ENCODE measurements at places on chromosomes 2 and 18.

DNA sequence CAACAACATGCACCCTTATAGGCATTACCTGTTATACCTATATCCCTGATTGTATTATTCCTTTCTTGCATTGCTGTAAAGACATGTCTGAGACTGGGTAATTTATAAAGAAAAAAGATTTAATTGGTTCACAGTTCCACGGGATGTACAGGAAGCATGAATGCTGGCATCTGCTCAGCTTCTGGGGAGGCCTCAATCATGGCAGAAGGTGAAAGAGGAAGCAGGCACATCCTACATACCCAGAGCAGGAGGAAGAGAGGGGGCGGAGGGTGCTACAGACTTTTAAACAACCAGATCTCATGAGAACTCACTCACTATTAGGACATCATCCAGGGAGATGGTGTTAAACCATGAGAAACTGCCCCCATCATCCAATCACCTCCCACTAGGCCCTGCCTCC lies 191.7 kb upstream of the SPHKAP start:
- DNase-seq = no peak

DNA sequence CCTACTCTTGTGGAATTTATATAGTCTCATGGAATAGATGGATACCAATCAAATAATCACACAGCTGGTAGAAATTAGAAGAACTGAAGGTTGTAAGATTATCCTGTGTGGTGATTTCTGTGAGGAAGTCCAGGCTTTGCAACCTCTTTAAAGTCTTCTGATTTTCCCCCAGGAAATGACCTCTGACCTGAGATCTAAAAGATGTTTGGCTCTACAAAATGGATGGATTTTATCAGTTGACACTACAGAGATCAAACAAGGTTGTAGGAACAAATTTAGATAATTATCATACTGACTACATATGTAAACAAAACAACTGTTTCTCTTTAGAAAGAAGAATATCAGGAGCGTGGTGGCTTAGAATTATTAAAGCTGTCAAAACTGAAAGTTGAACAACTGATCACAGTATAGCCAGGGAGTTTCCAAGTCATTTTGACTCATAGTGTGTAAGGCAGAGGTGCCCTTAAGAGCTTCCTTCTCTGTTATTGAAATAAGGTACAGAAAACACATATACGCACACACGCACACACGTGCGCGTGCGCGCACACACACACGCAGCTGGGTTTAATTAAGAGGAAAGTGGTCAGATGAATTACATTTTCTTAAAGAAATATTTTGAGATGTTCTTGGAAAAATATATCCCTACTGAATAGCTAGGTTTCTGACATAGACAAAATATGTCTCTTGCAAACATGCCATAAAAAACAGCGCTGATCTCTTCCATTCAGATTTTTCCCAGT lies 35.5 kb upstream of the PELI1 start:
- no peak for DNase-seq

- DNase-seq = no peak
Observed at GRCh38 chr2:112904883-112905282, 6.1 kb upstream of the IL37 start.

DNA sequence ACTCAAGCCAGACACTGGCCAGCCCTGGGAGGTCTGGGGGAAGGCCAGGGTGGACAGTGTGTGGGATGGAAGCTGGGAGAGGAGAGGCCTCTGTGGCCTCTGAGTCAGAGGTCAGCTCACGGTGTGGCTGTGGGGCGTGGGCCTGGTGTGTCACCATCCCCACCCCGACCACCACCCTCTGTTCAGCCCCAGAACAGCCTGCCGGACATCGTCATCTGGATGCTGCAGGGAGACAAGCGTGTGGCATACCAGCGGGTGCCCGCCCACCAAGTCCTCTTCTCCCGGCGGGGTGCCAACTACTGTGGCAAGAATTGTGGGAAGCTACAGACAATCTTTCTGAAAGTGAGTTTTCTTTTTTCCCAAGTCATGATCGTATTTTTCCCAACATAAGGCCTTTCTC lies 110.5 kb downstream of the DYSF start:
- DNase-seq = no peak

DNA sequence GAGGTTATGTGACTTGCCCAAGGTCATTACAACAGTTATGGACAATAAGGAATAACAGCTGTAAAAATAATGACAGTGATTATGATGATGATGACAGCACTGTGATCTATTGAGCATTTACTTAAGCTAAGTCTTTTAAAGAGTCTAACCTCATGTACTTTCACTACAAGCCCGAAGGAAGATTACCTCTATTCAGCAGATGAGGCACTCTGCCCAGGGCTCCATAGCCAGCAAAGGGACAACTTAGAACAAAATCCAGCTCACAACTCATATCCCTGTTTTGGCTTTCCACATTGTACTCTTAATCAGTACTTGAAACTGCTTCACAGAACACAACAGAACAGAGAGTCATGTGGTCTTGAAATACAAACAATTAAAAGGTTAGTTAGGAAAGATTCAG lies 290.2 kb downstream of the ZNF385B start:
- DNase-seq = no peak

DNA sequence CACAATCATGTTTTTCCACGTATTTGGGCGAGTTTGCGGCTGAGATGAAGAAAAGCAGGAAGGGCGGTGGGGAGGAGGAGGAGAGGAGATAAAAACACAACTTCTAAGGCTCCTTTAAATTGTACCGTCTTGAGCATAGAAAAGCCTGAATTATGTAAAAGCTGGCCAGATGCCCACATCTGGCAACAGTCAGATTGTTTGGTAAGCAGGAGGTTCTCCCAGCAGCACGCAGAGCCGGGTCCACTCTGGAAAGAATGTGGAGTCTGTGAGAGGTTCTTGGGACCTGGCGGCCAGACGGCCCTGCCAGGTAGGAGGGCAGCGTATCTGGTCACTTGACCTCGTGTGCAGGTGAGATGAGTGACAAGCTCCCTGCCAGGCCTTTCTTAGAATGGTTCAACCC lies 215.3 kb upstream of the APCDD1 start:
- no peak for DNase-seq

- no peak for DNase-seq
Observed at GRCh38 chr2:121475811-121476571, 54.7 kb upstream of the RNU4ATAC start.

GRCh38 chr2:47323009-47323821 lies 79.7 kb upstream of the MSH2 start:
- peak; percentile 14 for DNase-seq

DNA sequence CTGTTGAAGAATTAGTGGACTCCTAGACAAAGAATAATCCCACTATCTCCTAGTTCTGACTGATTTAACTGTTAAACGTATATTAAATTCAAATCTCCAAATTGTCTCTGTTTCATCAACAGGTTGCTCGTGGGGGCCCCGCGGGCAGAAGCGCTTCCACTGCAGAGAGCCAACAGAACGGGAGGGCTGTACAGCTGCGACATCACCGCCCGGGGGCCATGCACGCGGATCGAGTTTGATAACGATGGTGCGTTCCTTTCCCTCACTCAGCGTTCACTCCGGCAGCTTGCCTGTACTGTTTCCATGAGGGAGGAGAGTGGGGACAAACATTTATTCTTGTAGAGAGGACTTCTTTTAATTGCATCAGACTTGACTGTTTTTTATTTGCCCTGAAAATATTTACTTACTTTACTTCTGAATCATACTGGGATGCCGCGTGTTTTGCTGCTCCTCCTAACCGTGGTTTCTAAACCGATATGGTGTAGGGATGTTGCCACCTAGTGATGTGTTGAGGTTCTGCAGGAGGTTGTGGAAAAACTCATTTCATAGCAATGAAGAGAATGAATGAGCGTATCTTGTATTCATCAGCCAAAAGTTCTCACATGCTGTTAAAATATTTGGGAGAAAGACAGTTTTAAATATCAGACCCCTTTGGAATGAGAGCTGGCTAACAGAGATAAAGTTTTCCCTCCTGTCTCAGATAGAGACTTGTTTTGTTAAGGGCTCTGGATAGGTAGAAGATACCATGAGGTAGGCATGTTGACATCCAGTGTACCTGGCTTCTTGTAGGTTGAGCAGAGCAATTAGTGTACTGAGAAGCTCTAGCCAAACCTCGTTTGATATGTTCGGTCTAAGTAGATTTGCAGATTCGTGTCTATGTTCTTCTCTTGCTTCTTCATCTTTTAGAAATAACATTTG lies 38.3 kb downstream of the ITGA6 start:
- peak; percentile 45 for DNase-seq

- no peak for DNase-seq
Observed at GRCh38 chr18:36309436-36310391, 12.2 kb downstream of the FHOD3 start.

GRCh38 chr2:29487967-29488555 lies 372.8 kb downstream of the CLIP4 start:
- no peak for DNase-seq

- no peak for DNase-seq
Observed at GRCh38 chr2:62801814-62802523, 96.5 kb downstream of the EHBP1 start.

- no peak for DNase-seq
Observed at GRCh38 chr2:73516033-73516432, 126.2 kb downstream of the NAT8 start.

DNA sequence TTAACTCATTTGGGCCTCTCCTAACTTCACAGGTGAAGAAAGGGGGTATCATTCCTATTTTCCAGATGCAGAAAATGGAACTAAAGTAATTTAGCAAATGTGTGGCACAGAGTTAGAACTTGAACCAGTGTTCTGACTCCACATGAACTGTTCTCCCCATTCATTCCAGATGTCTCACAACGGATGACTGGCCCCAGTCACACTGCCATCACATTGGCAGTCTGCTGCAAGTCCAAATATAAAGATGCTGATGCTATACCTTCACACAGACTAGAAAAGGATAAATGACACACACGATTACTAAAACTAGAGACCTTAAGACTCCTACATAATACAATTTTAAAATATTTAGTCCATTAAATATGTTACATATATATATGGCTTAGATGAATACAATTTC lies 195.7 kb downstream of the NBAS start:
- DNase-seq = no peak

DNA sequence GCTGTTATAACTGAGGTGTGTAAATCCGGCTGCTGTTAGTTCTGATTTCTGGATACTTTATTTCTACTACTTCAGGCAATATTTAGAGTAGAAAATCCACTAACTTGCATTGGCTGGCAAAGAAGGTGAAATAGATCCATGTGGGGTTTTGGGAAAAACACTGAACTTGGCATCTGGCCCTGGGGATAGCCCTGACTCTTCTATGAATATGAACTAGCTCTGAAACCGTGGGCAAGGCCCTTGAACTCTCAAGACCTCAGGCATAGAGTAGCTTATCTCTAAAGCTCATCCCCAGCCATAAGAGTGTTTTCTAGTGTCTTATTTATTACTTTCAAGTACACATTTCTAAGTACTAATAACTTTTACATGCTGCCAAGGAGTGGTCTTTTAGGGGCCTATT lies 25.8 kb downstream of the PARD3B start:
- no peak for DNase-seq

GRCh38 chr2:52703004-52703403 lies 1064.6 kb upstream of the CHAC2 start:
- no peak for DNase-seq

DNA sequence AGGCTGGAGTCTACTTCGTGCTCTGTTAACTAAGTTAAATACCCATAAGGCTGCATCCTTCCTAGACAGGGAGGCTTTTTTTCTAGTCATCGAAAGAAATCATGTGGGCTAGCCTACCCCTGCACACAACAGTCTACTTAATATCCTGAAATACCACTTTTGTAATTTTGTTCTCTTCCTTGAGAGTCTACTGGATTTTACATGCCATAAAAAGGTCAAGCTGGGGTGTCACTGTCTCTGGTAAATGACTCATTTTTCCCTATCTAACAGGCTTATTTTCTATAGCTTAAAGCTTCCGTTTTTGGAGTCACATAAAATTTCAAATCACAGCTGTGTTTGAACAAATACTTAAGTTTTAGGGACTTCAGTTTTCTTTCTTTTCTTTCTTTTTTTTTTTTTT lies 10.7 kb upstream of the STAM2 start:
- DNase-seq = no peak

- DNase-seq = no peak
Observed at GRCh38 chr2:28568533-28568932, 72.7 kb downstream of the PLB1 start.

DNA sequence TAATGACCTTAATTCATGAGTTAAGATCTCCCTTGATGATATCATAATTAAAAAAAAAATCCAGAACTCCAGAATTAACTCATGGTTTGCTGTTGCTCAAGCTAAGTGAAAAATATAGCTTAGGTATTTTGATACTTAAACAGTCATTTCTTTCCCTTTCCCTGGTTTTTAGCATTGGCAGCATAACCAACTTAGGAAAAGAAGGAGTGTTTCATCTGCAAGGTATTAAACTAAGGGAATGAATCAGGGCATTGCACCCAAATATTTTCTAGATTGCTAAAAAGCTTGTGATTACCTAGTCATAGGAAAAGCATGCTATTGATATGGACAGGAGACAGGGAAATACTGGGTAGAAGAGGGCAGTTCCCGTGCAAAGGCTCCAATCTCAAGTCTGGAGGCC lies 207.2 kb downstream of the LRP1B start:
- no peak for DNase-seq

DNA sequence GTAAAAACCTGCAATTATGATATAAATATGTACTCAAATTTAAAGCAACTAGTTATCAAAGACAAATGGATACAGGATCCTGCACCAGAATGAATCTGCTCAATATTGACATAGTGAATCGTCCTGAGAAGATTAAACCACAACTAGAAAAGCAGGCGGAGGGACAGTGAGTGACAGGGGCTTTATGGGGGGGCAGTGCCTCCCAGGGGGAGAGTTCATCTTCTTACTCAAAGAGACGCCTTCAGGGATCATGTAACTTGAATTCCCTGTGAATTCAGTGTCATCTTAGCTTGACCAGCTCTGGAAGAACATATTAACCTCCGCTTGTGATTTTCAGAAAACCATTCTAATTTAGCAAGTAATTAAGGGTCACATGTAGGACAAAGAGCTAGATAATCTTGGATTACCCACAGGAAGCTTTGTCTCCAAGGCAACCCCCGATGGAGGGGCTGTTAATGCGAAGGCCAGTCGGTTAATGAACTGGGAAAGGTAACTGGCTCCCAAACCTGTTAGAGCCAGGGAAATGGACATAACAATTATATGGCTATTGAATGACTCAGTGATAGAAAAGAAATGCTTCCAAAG lies 17.4 kb upstream of the LMAN1 start:
- DNase-seq = no peak

DNA sequence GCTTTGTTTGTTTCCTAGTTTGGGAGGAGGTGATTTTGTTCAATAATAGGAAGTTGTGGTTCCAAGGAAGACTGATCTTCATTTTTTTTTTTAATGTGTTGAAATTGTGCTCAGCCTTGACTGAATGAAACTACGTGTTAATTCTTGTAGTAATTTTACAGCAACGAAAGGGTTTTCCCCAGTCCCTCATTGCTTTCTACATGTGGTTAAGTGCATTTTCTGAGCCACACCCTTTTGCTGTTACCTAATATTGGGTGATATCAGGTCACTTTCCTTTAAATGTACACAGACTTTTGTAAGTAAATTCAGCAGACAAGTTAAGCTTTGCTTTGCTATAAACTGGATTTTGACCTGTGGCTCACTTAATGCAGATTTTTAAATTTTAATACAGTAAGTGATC lies 73.6 kb downstream of the OTX1 start:
- no peak for DNase-seq

- DNase-seq = no peak
Observed at GRCh38 chr2:125272651-125273050, 1247.6 kb downstream of the CNTNAP5 start.
